ENCODE measurements at places on chromosomes 7 and 10.

- DNase-seq = no peak
Measured at GRCh38 chr7:156002362-156003066, 190.3 kb upstream of the SHH start.

- DNase-seq = no peak
Measured at GRCh38 chr7:128022631-128023532, 8.4 kb downstream of the LRRC4 start.

- DNase-seq = no peak
Measured at GRCh38 chr10:131902211-131902610, 1.4 kb downstream of the PPP2R2D start.

GRCh38 chr7:106583706-106584690 lies 77.0 kb downstream of the CCDC71L start:
- no peak for DNase-seq

DNA sequence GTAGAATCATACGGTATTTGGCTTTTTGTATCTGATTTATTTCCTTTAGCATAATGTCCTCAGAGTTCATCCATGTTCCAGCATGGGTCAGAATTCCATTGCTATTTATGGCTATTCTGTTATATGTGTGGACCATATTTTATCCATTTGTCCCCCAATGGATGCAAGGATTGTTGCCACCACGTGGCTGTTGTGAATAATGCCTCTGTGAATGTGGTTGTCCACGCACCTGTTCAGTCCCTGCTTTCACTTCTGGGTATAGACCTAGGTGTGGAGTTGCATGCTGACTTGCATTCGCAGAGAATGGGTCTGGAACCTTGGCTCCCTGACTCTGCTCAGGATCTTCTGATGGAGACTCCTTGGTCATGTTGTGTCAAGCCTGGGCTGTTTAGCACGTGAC lies 199.9 kb downstream of the CAMK1D start:
- no peak for DNase-seq

DNA sequence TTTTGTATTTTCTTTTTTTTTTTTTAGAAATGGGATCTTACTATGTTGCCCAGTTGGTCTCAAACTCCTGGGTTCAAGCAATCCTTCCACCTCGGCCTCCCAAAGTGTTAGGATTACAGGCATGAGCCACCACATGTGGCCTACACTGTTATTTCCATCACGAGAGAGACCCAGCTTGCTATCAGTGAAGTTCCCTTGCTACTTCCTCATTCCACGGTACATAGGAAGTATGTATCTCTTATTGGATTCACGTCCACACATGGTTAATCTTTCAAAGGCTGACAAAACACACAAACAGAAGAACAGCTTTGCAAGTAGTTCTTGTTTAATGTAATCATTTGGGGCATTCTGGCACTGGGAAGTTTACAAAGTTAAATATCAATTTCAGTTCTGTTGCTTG lies 50.9 kb downstream of the DCLRE1A start:
- DNase-seq = no peak

- no peak for DNase-seq
Measured at GRCh38 chr7:71488308-71488707, 356.4 kb downstream of the GALNT17 start.

GRCh38 chr10:5518143-5518542 lies 6.6 kb upstream of the CALML3 start:
- DNase-seq = no peak

- DNase-seq = no peak
Measured at GRCh38 chr7:102119925-102120324, 166.7 kb upstream of the SH2B2 start.

- DNase-seq = no peak
Measured at GRCh38 chr7:81637534-81637933, 132.3 kb downstream of the HGF start.

GRCh38 chr10:79079490-79080355 lies 11.0 kb downstream of the ZMIZ1 start:
- no peak for DNase-seq

DNA sequence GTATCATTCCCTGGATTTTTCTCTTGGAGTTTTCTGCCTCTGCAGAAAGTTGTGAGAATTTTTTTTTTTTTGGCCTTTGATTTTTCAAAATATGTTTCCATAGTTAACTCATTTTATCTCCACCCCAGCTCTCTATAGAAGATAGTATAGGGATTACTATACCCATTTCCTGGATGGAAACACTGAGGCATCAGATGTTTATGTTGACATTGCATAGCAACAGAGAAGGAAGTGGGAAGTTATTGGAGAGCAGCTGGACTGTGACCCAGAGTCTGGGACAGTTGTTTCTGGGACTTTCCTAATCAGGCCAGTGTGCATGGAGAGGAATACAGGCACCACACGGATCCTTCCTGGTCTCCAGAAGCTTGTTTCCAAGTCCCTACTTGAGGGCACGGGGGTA lies 158.0 kb downstream of the CDH23 start:
- no peak for DNase-seq
